ENCODE measurements at places on chromosomes 1 and 21.

DNA sequence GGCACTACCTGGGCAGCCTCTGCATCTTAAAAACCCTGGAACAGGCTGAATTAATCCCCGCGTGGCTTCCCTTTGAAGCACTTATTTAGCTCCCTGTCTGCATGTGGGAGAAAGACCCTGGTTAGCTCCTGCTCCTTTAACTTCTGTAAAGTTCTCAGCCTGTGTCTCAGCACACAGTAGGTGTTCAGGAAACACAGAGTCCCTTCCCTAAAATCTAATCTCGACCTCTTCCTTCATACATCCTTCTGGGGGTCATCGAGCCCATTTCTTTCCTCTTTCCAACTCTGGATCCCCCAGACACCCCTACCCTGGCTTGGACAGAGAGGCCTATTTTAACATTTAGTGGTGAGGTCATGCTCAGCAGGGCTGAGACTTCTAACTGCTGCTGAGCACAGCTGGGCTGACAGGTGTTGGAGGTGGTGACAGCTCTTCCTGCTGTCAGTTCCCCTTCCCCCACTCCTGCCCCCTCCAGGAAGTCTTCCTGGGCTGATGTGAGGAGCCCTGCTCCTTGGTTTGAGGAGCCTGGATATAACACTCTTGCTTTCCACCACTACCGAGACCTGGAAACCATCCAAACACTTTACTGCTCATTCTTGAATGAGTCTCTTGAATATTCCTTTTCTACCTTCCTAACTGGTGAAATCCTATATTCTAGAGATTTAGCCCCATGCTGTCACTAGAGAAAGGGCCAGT is 5.3 kb downstream of the E2F2 start:
- no peak for DNase-seq

- DNase-seq: no peak
Observed at GRCh38 chr1:94678202-94678848, 136.8 kb upstream of the F3 start.

- DNase-seq: no peak
Observed at GRCh38 chr1:221437171-221437570, 304.7 kb downstream of the DUSP10 start.

- DNase-seq: no peak
Observed at GRCh38 chr1:186139115-186139514, 235.9 kb downstream of the TPR start.

GRCh38 chr1:51415963-51416362 is 85.6 kb upstream of the TTC39A start:
- no peak for DNase-seq

- peak; percentile 83 for DNase-seq
Observed at GRCh38 chr1:155978325-155978972, at the start of gene ARHGEF2. Gene ARHGEF2 (minus strand): TSS chr1:155978547. CDS start chr1:155978427, 120 bp downstream.

GRCh38 chr1:56216218-56216617 is 363.1 kb downstream of the PLPP3 start:
- DNase-seq: no peak

DNA sequence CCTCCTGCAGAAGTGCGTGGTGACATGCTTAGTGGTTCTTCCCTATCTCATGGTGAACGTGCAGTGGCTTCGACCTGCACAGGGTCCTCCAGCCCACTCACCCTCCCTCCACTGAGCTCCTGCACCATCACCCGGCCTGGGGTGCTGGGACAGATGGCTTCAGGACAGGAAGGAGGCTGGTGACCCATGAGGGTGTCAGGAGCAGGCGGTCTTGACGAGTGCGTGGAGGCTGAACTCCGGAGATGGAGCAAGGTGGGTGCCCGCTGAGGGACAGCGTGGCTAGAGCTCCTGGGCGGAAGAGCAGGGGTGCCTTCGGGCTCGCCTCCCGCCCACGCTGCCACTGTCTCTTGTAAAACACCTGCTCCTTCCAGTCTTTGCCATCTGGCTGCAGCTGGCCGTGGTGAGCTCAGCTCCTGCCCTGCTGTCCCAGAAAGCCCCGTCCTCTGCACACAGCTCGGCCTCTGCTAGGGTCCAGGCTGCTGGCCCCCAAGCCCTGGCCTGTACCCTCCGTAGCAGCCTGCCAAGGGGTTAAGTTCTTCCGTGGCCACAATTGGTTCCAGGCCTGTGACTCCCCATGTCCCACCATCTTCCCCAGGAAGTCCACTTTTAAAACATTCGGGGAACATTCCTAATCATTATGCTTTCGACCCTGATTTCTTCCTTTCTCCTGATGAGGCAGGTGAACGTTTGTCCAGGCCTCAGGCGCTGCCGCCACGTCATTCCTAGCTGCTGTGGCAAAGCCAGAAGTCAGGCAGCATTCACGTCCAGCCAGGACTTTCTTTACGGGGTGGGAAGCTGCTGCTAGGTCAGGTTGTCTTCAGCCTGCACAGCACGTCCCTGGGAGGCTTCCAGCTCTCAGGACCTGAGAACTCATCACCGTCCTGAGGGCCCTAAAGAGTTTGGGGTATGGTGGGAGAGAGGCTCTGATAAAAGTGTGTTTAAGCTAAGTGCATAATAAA is 8.1 kb downstream of the KRTAP10-1 start:
- DNase-seq: no peak

GRCh38 chr1:59165353-59165752 is 131.5 kb upstream of the FGGY start:
- no peak for DNase-seq

- DNase-seq: no peak
Observed at GRCh38 chr1:157033357-157033876, 12.1 kb downstream of the ARHGEF11 start.
